Fibroblast of gingiva (primary cell): ENCODE measurements at places on chromosomes 3 and 15.

GRCh38 chr3:83218383-83219200 lies 1457.1 kb upstream of the GBE1 start:
- DNase-seq = no peak

DNA sequence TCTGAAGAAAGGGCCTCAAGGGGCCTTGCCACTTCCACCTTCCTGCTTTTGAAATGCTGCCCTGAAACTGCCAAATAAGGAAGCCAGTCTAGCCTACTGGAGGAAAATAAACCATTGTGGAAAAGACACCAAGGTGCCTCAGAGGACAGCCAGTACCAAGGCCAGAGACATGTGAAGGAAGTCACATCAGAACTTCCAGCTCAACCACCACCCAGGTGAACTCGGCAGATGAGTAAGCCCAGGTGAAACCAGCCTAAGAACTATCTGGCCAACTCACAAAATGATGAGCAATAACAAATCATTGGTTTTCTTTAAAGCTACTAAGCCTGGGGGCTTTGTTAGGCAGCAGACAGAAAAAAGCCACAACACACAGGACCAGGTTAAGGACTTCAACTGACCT lies 103.0 kb downstream of the MAGI1 start:
- no peak for DNase-seq

GRCh38 chr3:49701388-49702077 lies 12.2 kb downstream of the RNF123 start:
- no peak for DNase-seq

DNA sequence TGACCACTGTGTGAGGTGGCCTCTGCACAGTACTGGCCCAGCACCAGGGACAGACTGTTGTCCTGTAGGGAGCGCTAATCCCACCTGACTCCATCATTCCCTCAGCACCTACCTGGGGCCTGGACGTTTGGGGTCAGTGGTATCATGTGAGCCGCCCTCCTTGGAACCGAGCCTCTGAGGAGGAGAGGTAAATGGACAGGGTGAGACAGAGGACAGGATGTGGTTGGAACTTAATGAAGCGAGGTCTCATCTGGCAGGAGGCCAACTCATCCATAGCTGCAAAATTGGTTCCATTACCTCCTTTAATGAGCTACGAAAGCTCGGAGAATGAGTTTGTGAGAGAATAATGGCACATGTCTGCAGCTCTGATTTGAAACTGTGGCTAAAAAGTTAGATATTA lies 13.9 kb downstream of the MAPKAPK3 start:
- no peak for DNase-seq

GRCh38 chr15:57861034-57861638 lies 154.6 kb downstream of the POLR2M start:
- DNase-seq = peak; percentile 53

- no peak for DNase-seq
Measured at GRCh38 chr3:31277582-31277981, 255.1 kb upstream of the STT3B start.

DNA sequence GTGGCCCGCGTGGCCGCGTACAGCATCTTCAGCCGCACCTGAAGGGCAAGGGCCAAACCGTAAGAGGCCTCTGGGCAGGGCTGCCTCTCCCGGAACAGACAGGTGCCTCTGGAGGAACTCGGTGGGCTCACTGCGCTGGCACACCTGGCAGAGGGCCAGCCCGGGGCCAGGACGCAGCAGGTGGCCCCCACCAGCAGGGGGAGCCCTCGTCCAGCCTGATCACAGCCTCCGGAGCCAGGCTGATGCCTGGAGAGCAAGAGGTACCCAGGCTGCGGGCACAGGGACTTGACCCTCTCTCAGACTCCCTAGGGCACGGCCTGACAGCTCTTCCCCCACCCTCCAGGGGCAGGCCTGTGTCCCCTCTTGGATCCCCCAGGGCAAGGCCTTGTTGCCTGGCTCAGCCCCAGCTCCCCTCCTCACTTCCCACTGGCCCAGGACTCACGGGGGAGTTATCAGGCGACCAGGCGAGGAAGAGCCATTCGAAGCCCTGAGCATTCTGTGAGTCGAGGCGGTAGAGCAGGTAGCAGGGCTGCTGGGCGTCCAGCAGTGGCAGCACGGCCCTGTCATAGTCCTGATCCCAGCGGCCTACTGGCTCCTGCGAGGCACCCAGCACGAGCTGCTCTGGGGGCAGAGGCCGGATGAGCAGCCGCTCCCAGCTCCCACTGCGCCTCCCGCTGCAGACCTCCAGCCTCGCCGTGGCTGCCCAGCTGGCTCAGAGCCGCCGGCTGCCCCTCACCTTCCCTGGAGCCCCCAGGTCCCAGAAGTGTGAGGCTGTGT lies 6.2 kb upstream of the TLR9 start:
- peak; percentile 28 for DNase-seq
